Neural progenitor cell (in vitro differentiated cells): ENCODE measurements at places on chromosomes 3 and 15.

DNA sequence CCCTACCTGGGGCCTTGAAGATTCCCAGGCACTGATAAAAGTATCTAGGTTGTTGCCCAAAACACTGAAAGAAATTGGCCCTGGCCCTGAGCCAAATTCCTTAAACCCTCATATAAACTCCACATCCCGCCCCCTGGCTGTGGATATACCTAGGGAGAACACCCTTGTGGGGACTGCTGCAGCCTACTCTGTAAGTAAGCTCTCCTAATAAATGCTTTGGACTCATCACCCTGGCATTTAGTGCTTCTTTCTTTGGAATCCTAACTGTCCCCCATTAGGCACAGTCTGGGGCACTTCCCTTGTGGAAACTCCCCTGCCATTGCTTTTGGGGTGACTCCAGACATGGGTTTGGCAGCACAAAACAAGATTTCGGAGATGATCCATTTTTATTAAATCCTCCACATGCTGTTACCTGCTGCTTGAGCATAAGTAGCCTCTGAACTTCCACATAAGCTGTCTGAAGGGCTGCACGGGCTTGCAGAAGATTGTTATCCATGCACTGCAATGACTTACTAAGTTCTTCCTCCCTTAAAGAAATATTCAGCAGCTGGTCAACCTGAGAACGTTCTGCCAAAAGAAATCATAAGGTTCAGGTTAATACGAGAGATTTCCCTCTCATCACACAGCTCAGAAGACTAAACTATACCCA lies 46.4 kb downstream of the ZNF106 start:
- H3K36me3 ChIP-seq = no peaks in the 10 kb centered on the region
- no peaks in the 10 kb centered on the region for H3K27me3 ChIP-seq
- no peak overlapping the region for H3K4me3 ChIP-seq
- DNase-seq = no peak
- no peaks in the 10 kb centered on the region for H3K4me1 ChIP-seq

DNA sequence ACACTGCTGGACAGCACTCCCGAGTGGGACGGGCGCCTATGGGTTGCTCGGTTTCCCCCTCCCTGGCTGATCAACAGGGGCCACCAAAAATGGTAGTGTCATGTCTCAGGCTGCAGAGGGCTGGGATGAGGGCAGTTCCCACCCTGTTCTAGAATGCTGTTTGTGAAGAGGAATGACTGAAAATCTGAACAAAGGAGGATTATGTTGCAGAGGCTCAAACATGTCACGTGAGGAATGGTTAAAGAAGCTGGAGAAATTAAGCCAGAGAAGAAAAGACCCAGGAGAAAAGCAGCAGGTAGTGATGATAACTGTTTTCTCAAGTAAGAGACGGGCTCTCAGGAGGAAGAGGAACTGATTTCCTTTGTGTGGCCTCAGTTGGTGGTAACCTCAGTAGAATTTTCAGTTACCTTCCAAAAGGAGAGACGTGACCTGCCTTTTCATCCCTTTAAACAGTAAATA lies 10.4 kb downstream of the SPG21 start:
- peaks cover 35% of the 10 kb centered on the region for H3K4me1 ChIP-seq
- peak overlapping the region; percentile 90 for H3K27ac ChIP-seq
- H3K4me3 ChIP-seq = peak overlapping the region; percentile 19

DNA sequence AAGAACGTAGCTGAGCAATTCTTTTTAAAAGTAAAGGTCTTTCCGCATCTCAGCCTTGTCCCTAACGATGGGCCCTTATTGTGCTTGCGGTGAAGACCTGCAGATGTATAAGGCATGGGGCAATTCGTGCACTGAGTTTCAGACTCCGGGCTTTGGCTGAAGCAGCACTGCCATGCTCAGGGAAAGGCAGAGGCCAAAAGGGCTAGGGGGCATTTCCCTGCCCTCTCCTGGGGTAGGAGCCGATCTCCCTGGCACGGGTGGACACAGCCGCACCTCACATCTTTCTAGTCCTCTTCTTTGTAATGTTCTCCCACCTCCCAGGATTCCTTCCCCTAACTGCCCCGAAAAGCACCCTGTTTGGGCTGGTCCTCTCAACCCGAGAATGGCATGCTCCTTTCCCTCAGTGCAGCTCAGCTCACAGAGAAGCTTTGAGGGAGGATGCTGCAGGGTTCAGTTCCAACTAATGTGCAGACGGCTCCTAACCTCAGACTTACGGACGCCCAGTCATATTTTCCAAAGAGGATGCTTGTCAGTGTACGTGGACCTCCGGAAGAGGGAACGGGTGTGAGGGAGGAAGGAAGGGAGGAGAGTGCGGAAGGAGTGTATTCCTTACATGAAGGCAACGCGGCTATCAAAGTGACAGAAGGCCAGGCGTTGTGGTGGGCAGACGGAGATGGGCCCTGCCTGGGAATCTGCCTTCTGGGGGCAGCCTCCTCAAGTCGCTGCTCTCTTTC lies 61.2 kb downstream of the SYNM start:
- no peaks in the 10 kb centered on the region for H3K27me3 ChIP-seq
- no peak for DNase-seq
- no peak overlapping the region for H3K4me3 ChIP-seq
- no peak overlapping the region for H3K27ac ChIP-seq
- H3K36me3 ChIP-seq = no peaks in the 10 kb centered on the region
- H3K4me1 ChIP-seq = no peaks in the 10 kb centered on the region

DNA sequence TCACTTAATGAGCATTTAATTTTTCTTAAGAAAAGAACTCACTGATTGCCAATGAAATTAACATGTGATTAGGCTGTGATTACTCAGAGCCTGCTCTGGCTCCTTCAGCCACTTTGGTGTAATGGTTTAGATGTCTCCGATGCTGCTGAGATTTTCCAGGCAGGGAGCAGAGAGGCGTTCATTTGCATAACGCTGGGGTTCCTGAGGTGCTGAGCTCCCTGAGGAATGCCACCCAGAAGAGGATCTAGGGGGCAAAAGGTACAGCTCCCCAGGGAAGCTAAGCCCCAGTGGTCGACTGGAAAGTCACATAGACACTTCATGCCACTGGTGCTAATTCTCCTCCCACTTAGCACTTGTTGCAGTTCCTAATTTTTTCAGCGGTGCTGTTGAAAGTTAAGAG lies 119.5 kb downstream of the USP13 start:
- H3K4me3 ChIP-seq = no peak overlapping the region
- no peak overlapping the region for H3K27ac ChIP-seq
- H3K36me3 ChIP-seq = peaks cover 3% of the 10 kb centered on the region
- peaks cover 6% of the 10 kb centered on the region for H3K4me1 ChIP-seq
- no peaks in the 10 kb centered on the region for H3K27me3 ChIP-seq

DNA sequence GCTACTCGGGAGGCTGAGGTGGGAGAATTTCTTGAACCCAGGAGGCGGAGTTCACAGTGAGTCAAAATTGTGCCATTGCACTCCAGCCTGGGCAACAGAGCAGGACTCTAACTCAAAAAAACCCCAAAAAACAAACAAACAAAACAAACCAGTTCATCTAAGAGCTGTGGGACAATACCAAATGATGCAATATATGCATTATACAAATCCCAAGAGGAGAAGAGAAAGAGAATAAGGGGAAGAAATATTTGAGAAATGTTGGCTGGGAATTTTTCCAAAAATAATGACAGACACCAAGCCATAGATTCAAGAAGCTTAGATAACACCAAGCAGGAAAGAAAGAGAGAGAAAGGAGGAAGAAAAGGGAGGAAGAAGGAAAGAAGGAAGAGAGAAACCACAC lies 82.5 kb downstream of the KLF13 start:
- no peak overlapping the region for H3K4me3 ChIP-seq
- no peaks in the 10 kb centered on the region for H3K27me3 ChIP-seq
- no peaks in the 10 kb centered on the region for H3K36me3 ChIP-seq
- H3K27ac ChIP-seq = no peak overlapping the region

DNA sequence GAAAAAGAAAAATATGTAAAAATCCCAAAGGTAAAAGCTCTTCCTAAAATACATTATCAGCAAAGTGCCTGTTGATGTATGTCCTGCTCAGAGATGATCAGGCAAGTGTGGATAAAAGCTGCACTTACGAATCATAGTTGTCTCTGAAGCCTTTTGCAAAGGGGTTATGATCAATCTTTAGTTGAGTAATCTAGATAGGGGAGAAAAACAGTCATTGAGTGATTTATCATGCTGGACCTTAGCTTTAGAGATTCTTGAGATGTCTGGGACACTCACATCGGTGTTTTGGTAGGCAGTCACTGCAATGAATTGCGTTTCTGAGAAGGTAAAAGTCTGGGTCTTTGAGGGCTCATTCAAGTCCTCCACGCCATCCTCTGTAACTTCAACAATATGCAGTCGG lies 3.7 kb downstream of the EOMES start:
- H3K4me3 ChIP-seq = no peak overlapping the region
- no peak overlapping the region for H3K27ac ChIP-seq
- peaks cover 29% of the 10 kb centered on the region for H3K4me1 ChIP-seq

DNA sequence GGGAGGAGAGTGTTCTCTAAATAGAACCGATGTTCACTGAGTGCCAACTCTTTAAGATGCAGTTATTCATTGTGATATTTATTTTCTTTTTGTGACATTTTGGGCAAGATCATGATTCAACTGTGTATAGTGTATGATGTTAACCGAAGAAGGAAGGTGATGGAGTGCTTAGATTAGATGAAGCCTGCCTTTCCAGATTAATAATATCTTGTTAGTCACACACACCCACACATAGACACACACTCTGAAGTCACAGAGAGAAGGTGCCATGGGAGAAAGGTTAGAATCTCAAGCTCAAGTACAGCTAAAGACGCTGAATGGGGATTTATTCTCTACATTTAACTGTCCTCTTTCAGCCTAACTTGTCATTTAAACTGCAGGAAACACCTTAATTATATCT lies 77.0 kb downstream of the SLC9A9 start:
- no peaks in the 10 kb centered on the region for H3K36me3 ChIP-seq
- no peaks in the 10 kb centered on the region for H3K4me1 ChIP-seq
- H3K4me3 ChIP-seq = no peak overlapping the region
- no peak overlapping the region for H3K27ac ChIP-seq
- H3K27me3 ChIP-seq = no peaks in the 10 kb centered on the region

- H3K4me3 ChIP-seq = peak overlapping the region; percentile 45
- H3K27me3 ChIP-seq = no peaks in the 10 kb centered on the region
- no peak overlapping the region for H3K27ac ChIP-seq
- H3K4me1 ChIP-seq = peaks cover 19% of the 10 kb centered on the region
Observed at GRCh38 chr3:116863822-116864589, 154.4 kb downstream of the TUSC7 start.

DNA sequence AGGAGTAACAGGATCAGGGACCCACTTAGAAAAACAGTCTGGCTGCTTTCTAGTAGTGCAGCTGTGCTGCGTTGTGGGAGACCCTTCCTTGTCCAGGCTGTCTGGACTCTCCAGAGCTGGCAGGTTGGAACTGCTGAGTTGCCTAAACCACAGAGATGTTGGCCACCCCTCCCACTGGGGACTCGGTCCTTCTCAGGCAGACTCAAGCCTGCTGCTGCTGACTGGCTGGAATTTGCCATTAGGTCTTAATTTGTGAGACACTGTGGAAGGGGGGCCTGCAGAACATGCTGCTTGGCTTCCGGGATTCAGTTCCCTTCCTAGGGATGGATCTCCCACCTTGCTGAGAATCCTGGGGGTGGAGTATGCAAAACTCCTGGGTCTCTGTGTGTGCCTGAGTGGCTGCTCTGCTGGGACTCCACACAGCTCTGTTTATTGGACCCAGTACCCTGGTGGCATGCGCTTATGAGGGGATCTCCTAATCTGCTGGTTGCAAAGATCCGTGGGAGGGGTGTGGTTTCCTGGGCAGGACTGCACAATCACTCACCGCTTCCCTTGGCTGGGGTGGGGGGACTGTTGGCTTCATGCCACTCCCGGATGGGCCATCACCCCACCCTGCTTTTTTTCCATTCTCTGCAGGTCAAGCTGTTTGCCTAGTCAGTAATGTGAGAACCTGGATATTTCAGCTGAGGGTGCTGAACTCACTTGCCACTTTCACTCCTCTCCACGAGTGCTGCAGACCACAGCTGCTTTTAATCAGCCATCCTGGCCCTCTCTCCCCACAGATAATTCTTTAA lies 150.5 kb downstream of the CFAP20DC start:
- H3K27me3 ChIP-seq = no peaks in the 10 kb centered on the region
- no peaks in the 10 kb centered on the region for H3K36me3 ChIP-seq
- no peak for DNase-seq
